Activated naive CD8-positive, alpha-beta T cell treated with anti-CD3 and anti-CD28 coated beads for 36 hours (primary cell): ENCODE measurements at places on chromosomes 7 and 10. TPM values are rescaled to one million over a fixed set of nuclear protein-coding genes. Genes with fewer than 3 reads are reported as not detected.

PCGF5 gene
- 44.1 TPM for total RNA-seq

DNA sequence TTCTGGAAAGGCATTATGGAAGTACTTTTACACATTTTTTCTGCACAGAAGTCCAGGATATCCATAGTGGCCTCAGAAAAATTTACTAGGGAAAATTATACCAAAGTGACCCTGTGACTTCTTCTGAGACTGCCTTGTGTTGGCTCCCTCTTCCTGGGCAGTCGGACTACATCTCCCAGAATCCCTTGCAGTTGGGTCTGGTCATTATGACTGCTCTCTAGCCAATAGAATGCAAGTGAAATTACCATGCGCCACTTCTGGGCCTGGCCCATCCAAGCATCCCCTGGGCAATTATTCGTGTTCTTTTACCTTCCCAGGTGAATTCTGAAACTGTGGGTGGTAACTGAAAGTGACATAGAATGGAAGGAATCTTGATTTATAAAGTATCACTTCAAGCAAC, 430.9 kb downstream of the ACTR3B start:
- H3K27ac ChIP-seq = no peak overlapping the region
- no peaks in the 10 kb centered on the region for H3K27me3 ChIP-seq
- H3K36me3 ChIP-seq = no peaks in the 10 kb centered on the region
- no peaks in the 10 kb centered on the region for H3K4me1 ChIP-seq
- DNase-seq = no peak

DNA sequence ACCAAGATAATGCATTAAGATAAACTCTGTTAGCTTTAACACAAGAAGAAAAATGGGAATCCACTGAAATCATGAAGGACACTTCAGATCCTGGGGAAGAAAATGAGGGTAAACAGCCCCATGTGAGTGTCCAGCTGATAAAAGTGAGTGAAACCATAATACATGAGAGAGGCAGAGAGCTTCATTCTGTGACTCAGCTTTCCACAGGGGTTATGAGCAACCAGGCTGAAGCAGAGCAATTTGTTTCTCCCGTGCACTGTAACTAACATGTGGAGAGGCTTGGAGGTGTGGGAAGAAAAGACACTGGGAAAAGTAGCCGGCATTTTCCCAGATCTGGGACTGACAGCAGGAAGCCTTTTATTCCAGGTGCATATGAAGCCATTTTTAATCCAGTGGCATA, 971.7 kb downstream of the ANKRD7 start:
- H3K4me3 ChIP-seq = no peak overlapping the region
- no peaks in the 10 kb centered on the region for H3K4me1 ChIP-seq
- no peak overlapping the region for H3K27ac ChIP-seq
- no peak for DNase-seq
- H3K27me3 ChIP-seq = no peaks in the 10 kb centered on the region

DNA sequence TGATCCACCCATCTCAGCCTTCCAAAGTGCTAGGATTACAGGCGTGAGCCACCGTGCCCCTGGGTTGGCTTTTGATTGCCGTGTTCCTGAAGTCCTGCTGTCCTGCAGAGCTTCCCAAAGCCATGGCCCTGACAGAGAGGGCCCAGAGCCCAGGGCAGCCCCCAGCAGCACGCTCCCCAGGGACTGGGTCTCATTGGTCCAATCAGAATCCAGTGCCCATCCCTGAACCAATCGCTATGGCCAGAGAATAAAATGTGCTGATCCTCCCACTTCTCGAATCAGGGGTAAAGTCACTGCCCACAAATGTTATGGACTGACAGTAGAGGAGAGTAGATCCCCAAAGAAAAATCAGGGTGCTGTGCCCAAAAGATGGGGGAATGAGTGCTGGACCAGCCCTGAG, 5.0 kb upstream of the C10orf105 start:
- H3K4me3 ChIP-seq = no peak overlapping the region
- H3K27ac ChIP-seq = peak overlapping the region; percentile 98
- H3K4me1 ChIP-seq = peaks cover 78% of the 10 kb centered on the region
- H3K27me3 ChIP-seq = no peaks in the 10 kb centered on the region
- no peak for DNase-seq
- no peaks in the 10 kb centered on the region for H3K36me3 ChIP-seq
